Omental fat pad (tissue), 4 donors: ENCODE measurements at places on chromosomes 12 and 14.

DNA sequence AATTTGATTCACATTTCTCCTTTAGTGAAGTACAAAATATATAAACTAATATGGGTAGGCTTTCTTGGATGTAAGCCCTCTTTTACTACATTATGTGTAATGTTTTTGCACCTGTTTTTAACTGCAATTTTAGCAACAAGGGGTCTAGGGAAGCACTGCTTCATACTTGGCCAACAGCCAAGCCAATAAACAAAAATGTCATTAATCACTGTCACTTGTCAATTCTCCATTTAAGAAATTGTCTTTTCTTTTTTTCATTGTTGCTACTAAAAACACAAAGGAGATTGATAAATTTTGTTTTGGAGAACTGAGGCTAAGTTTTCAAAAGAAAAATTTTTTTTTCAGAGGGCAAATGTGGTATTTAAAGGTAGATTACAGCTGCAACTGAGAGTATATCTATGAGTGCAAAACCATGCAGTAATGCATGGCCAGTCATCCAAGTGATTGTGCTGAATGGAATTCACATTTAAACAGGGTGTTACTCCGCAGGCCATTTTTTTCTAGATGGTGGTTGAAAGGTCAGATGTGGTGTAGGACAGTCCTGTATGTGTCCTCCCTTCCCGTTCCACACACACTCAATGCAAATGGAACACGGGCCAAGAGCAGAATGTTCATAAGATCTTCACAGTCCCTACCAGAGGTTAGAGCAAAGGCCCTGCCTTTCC is 503.0 kb upstream of the LMO3 start:
- no peak for DNase-seq

- no peak for DNase-seq
These were observed 168.4 kb downstream of the FUT8 start for GRCh38 chr14:65580973-65581372.

DNA sequence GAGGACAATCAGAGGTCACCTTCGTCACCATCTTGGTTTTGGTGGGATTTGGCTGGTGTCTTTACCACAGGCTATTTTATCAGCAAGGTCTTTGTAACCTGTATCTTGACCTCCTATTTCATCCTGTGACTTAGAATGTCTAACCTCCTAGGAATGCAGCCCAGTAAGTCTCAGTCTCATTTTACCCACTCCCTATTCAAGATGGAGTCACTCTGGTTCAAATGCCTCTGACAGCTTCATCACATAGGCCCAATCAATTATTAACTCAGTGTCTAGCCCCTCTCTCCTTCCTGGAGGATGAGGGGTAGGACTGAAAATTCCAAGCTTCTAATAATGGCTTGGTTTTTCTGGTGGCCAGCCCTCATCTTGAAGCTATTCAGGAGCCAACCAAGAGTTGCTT is 111.4 kb upstream of the NAP1L1 start:
- no peak for DNase-seq

DNA sequence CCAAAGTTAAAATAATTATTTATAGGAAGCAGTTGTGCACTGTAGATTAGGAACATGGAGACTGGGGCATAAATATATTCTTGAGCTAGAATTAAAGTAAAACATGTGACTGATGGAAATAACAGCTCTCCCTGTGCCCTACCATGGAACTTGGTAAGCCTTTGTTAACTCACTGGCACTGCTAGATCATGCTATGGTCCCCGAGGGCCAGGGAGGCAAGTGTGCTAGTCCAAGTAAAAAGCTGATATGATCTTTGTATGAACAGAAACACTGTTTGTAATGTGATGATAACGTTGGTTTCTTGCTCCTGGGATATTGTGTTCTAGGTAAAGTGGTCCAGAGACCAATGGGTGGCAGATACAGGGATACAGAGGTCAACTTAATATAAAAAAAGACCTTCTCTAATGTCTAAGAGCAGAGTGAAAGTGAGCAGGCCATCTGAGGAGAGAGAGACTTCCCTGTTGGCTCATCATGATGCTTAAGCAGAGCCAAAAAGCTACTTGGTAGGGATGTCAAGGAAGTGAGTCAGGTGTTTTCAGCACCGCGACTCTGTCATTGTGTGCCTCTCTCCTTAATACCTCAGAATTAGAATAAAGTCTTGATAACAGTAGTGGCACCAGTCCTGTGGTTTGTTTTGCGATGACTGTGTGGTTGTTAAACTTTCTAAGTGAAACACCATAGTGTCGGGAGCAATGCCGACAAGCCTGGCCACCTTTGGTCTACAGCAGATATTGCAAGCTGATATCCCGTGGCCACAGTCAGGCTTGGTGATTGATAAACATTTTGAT is 27.6 kb downstream of the BICD1 start:
- DNase-seq = no peak

DNA sequence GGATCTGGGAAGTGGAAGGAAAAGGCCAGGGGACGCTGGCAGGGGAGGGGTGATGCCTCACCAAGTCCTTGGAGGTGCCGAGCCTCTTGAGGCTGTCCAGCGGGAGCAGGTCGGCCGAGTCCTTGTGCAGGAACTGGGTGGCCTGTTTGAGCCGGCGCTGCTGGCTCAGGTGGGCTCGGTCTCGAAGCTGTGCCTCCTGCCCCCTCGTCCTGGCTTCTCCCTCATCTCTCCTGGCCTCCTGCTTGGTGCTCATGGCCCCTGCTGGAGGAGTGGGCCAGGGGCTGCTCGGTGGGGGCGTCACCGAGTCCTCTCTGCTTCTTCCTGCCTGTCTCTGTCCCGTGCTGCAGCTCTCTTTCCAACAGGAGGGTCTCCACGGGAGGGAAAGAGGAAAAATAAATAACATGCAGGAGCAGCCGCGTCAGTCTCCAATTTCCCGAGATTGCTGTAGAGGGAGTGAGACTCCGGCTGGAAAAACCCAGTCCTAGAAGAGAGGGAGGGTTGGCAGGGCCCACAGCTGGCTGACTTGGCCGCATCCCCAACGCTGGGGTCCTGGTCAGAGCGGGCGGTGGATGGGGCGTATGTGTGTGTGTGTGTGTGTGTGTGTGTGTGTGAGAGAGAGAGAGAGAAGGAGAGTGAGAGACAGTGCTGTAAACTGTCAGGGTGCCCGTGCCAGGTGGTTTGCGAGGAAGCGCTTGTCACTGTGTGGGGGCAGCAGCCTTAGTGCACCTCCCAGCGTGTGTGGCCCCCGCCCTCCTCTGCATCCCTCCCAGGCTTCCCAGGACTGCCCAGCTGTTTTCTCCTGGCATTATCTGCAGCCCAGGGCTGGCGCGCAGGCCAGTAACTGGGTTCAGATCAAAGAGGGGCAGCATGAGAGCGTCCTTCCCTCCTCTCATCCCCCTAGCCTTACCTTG is at the start of gene NRIP2:
NRIP2 (minus strand) TSS at position 455 of the 911 bp plus-strand sequence; CDS start at position 403, 52 bp downstream.
- DNase-seq = no peak

GRCh38 chr12:5166976-5167375 is 123.3 kb downstream of the KCNA5 start:
- DNase-seq = no peak

- DNase-seq = no peak
These were observed 328.0 kb upstream of the ATP2B1 start for GRCh38 chr12:90036637-90037036.

GRCh38 chr14:100667656-100668055 is 59.0 kb upstream of the DLK1 start:
- DNase-seq = no peak

- no peak for DNase-seq
These were observed 44.4 kb downstream of the GIT2 start for GRCh38 chr12:109951751-109952150.

- no peak for DNase-seq
These were observed 184.5 kb downstream of the RBM19 start for GRCh38 chr12:113781415-113782198.

DNA sequence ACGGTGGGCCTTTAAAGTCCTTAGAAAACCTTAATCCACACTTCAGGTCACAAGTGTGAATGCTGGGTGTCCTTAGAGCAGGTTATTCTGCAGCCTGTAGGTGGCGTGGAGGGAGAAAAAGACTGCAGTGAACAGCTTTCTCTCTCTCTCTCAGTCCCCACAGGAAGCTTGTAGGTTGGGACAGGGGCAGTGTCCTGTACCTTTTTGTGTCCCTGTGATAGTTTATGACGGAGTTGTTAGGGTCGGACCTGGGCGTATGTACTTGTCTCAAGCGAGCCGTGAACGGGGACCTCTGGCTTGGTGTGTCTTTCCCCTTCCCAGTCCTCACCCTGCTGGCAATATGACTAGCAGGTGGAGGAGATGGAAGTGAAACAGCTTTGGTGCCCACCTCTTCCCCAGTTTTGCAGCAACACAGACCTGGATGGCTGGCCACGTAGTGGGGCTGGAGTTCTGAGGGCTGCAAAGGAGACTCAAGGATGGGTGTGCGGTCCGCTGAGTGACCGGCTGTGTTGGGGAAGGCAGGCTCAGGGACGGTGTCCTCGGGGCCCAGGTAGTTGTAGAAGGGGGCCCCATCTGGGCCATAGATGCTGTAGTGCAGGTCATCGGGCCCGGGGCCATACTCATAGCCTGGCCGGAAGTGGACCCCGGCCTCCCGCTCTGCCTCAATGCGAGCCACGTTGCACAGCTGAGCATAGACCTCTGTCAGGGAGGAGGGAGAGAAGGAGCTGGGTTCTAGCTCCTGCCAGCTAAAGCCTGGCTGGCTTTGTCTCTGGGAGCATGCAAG is 8.9 kb downstream of the ISCA2 start:
- DNase-seq = no peak

DNA sequence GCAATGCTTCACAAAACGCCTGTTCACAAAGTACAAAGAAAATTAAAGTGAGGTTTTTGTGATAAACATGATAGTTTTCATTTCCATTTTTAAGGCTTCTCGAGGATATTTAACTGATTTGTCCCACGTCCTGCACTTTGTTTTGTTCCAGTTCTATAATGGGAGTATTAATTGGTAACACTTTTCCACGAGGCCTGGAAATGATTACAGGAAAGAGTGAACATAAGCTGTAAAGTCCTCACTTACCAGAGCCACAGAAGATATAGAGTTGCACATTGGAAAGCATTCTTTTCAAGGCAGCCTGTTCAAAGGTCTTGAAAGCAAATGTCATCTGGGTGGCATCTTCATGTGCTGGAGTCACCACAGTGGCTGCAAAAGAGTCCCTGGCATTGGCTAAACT is 1236.6 kb downstream of the BCL11B start:
- no peak for DNase-seq

DNA sequence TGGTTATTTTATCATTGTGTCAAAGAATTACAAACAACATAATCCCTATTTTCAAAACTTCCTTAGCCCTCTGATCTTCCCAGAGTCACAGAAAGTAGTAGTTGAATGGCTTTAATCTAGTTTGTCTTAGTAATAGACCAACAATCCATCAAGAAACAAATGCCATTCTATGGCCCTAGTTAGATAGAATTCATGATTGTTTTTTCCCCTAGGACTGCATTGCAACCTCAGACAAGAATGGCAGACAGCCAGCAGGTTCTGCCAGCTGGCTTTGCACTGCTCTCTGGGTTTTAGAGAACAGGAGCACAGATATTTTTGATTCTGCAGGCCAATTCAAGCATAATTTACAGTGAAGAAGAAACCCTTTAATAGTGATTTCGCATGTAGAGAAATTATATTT is 33.8 kb downstream of the SYT1 start:
- no peak for DNase-seq

GRCh38 chr12:39912211-39912980 is 193.5 kb downstream of the SLC2A13 start:
- no peak for DNase-seq

- DNase-seq = peak; percentile 39
These were observed 585 bp upstream of the DYRK2 start for GRCh38 chr12:67647799-67648520.
